ENCODE measurements at places on chromosomes 7 and 10.

DNA sequence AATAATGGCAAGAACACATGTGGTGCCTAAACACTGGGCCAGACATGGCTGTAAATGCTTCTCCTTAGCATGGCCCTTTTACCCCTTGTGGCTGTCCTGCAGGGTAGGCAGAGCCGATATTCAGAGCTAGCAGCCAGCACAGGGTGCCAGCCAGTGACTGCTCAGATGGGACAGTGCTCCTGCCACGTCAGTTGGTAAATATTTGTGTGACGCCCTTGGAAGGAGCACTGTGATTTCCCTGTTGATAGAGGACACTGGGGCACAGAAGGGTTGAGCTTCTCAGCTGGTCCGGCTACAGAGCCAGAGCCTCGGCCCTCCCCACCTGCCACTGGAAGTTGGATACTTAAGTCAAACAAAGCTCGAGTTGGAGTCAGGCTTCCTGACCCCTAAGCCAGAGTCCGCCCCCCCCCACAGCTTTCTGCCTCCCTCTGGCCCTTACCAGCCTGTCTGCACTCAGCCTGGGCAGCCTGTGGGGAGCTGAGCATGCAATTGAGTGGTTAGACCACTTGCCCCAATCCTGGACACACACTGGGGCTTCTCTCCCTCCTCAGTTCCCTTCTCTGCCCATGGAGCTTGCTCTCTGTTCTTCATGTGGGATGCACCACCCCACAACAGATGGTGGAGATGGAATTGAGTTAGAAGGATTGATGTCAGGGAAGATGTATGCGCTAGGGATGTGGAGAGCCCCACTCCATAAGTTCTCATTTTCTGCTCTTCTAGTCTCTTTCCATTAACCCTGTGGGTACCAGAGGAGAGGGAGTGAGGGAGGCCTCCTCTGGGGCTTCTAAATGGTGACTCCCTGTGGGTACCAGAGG is 350.8 kb downstream of the PLXNA4 start:
- DNase-seq: no peak

- no peak for DNase-seq
These were observed 66.5 kb downstream of the RAB11FIP2 start for GRCh38 chr10:117980216-117980615.

DNA sequence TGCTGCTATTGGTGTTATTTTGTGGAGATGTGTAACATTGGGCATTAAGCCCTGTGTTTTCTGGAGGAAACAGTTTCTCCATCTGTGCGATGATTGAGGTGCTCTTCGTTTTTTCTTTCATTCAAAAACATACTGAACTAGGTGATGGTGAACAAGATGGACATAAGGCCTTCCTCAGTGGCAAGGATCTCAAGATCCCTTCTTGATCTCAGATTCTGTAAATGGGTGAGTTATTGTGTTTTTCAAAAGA is 759 bp upstream of the ELAPOR2 start:
- DNase-seq: no peak

DNA sequence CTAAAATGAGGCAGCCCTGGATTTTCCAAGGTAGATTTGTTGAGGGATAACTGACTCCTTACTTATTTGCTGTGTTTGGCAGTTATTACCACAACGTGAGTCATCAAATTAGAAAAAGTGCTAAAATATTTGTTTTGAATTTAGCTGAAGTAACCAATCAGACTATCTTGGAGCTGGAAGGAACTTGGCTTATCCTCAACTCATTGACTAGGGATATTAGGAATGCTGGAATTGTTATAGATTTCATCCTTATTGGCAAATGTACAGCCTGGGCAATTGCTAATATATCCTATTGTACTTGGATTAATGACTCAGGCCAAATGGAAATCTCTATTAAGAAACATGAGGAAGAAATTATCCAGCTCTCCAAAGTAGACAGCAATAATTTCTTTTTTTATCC is 1189.0 kb upstream of the LRRN3 start:
- no peak for DNase-seq

DNA sequence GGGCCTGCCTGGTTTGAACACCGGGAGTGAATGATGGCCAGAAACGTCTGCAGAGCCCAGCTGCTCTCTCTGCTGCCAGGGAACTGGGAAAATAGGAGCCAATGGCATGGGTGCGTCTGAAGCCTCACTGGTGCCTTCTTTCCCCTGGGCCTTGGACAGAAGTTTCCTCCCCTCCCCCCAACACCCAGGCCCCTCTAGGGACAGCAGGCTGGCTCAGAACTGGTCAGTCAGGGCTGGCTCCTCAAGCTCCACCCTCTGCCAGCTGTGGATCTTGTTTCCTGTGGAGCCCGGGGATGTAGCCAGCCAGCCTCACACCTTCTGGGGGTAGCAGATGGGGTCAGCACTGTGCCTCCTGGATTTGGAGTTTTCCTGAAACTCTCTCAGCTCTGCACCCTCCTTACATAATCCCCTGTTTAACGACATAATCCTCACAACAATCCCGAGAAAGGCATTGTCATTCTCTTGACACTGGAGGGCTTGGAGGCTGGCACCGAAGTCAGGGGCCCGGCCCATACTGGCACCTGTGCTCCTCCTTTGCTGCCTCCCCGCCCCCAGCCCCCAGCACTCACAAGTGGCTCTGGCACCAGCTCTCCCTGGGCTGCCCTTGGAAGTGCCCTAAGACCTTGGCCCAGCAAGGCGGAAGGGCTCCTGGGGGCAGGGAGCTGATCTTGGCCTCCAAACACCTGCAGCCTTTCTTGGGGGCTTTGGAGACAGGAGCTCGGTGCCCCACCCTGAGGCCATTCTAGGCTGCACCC is 5.7 kb downstream of the LDB3 start:
- DNase-seq: no peak

GRCh38 chr7:149562602-149563001 is 65.0 kb upstream of the ZNF746 start:
- no peak for DNase-seq

Measured in progenitor cell of endocrine pancreas (in vitro differentiated cells).